Transverse colon (tissue), 4 donors: ENCODE measurements at places on chromosomes 5 and 9.
A peak's percentile ranks its signal among the peaks of the same experiment; 100 is the strongest.

DNA sequence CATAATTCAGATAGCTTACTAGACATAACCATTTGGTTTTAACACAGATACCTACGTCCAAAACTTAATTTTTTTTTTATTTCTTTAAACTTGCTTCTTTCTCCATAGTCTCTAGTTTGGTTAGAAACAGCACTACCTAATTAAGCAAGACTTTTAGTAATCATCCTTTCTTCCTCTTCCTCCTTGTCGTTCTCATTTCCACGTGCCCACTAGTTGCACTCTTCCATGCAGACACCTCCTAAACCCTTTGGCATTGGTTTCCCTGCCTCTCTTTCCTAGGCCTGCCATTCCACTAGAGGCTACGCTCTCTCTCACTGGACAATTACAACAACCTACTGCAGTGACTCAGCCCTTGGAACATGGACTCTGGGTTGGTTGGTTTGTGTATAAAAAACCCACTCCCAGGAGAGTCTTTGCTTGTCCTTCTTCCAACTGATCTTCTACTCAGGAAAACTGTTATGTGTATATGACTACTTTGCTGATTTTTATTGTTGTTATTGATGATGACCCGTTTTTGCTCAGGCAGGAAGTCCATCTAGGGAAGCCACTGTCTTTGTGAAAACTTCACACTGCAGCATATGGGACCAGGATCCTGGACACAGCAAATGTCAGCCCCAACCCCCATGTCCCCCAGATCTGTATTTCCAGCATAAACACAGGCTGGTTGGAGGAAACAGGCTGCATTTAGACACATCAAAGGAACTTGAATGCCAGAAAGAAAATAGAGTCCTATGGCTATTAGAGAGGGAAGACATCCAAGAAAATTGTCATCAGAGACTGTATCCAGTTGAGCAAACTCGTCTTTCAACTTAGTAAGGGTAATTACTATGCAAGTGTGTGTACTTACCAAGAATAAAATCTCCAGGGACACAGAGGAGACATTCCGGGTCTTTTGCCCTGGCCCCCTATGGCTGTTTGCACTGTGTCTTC lies 503.2 kb downstream of the GADD45G start:
- no peak for DNase-seq

DNA sequence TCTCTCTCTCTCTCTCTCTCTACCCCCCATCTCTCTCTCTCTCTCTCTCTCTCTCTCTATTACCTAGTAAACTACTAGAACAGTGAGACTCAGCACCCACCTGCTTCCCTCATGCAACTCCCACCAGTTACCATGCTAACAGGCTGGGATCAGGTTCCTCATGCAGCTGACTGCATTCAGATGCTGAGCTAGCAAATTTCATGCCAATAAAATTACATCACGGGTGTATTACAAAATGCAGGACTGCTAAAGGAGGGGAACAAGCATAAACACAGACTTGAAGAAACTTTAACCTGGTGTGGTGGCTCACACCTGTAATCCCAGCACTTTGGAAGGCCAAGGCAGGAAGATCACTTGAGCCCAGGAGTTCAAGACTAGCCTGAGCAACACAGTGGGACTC lies 76.0 kb downstream of the CEMIP2 start:
- DNase-seq: no peak

DNA sequence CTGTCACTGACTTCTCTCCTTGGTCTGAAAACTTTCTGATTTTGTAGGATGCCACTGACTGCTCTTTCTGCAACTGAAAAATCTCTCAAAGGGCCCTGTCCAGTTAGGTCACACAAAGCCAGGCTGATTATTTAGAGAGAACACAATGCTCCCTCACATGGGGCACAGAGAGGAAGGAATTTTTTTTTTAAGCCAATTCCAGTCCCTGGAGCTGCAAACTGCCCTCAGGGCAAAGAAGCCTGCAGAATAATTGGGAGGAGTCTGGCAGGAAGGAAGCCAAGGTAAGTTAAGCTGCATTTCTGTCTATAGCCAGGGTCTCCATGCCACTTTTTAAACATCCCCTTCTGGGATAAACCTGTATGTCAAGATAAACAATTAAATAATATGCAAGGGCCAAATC lies 305.5 kb downstream of the ZSWIM6 start:
- DNase-seq: no peak

GRCh38 chr9:93900971-93901861 lies 53.9 kb downstream of the BARX1 start:
- peak; percentile 5 for DNase-seq

- no peak for DNase-seq
Measured at GRCh38 chr9:86488794-86489193, 134.6 kb upstream of the TUT7 start.

GRCh38 chr9:16398691-16399090 lies 471.8 kb downstream of the BNC2 start:
- DNase-seq: no peak

DNA sequence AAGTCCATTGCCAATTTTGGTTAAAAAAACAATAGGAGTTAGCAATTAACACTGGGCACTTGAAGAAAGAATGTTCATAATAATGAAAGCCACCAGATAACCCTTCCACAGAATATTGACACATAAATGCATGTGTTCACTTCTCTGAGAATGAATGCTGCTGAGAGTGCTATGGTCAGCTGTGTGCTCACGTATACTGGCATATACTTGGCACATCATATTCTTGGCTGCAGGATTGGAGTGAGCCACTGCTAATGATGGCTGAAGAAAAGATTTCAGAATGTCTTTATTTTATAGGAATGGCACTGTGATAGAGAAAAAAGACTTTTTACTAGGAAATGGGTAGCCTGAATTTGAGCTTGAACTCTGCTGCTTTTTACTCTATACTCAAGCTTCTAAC lies 46.0 kb upstream of the SMARCA2 start:
- no peak for DNase-seq

- DNase-seq: no peak
Measured at GRCh38 chr9:114467226-114467750, 38.0 kb downstream of the WHRN start.

DNA sequence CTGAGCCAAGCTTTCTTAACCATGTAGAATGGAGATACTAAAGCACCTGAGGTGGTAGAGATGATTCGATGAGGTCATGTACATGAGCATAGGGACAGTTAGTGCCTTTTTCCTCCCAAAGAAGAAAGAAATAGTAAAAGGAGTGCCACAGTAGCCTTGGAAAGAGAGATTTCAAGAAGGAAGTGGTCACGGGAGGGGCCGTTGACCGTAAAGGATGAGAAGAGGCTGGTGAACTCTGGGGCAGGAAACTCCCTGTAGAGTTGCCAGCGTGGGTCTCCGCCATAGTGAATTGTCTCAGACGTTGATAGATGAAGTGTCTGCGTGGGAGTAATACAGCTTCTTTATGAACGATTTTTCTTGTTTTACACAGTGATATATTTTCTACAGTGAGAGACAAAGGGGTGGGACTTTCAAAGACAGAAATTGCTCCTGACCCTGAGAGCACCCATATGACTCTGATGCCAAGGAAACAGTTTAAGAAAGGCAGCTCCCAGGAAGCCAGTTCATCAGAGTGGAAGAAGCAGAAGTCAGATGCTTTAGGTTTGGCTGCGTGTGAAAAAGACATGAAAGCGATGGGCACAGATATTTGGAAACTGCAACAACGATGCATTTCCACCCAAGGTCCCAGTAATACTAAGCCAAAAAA lies 41.3 kb downstream of the UGCG start:
- DNase-seq: peak; percentile 51

- no peak for DNase-seq
Measured at GRCh38 chr9:91103931-91104330, 257.8 kb downstream of the AUH start.

- no peak for DNase-seq
Measured at GRCh38 chr5:17021602-17021932, 85.5 kb upstream of the MYO10 start.

GRCh38 chr5:115551415-115551814 lies 6.8 kb upstream of the FEM1C start:
- DNase-seq: peak; percentile 57

DNA sequence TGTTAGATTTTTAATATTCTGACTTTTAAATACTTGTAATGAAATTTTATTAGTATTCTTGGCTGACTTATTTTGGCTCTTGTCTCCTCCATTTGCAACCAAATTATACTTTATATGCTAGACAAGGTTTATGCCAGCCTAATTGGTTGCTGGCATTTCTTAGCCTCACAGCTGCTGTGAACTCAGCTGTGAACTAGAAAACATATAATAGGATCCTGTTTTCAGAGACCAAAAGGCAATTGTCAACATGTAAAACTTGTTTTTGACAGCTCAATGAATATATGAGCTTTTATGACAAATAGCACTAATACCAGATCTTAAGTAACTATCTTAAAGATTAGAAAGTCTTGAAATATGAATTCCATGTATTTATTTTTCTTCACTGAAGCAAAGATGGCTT lies 25.9 kb downstream of the KIF2A start:
- DNase-seq: no peak

- DNase-seq: no peak
Measured at GRCh38 chr5:34531751-34532360, 124.3 kb upstream of the RAI14 start.

- DNase-seq: no peak
Measured at GRCh38 chr5:15326932-15327331, 173.0 kb upstream of the FBXL7 start.

DNA sequence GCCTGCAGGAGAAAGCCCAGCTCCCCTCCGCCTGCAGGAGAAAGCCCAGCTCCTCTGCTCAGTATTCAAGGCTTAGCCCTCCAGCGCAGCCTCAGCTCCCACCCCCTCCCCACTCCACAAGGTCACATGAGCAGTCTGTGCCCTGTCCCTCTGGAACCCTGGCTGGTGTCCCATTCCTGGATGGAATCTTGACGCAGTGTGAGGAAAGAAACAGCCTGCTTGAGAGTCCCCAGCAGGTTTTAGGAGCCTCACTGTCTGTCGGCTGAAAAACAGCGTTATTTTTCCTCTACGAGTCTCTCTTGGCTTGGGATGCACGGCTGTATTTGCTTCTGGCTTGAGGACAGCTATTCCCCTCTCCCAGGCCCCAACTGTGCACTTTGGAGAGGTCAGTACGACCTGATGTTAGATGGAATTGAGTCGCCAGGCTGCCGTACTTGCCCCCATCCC lies 210.1 kb upstream of the TRIM32 start:
- DNase-seq: no peak

GRCh38 chr5:169426784-169427183 lies 125.8 kb upstream of the SLIT3 start:
- no peak for DNase-seq

DNA sequence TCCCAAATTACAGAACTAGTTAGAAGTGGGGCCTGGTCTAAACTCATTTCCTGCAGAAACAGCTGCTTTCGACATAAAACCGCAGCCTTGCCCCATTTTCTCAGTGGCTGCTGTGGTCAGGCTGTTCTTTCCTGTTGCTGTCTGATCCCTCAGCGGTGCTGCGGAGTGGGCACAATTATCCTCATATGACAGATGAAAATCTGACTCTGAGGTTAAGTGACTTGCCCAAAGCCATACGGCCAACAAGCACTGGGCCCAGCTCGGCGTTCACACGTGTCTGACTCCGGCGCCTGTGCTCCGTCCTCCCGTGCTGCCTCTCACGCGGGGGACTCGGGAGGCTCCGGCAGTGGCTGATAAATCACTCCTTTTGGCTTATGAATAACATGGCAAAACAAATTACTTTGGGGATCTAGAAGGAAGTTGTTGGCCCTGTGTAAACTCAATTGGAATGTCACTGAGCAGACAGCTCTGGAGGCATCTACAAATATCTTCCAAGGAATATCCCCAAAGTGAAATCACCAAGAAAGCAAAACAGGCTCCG lies 142.6 kb upstream of the LMX1B start:
- DNase-seq: peak; percentile 77

DNA sequence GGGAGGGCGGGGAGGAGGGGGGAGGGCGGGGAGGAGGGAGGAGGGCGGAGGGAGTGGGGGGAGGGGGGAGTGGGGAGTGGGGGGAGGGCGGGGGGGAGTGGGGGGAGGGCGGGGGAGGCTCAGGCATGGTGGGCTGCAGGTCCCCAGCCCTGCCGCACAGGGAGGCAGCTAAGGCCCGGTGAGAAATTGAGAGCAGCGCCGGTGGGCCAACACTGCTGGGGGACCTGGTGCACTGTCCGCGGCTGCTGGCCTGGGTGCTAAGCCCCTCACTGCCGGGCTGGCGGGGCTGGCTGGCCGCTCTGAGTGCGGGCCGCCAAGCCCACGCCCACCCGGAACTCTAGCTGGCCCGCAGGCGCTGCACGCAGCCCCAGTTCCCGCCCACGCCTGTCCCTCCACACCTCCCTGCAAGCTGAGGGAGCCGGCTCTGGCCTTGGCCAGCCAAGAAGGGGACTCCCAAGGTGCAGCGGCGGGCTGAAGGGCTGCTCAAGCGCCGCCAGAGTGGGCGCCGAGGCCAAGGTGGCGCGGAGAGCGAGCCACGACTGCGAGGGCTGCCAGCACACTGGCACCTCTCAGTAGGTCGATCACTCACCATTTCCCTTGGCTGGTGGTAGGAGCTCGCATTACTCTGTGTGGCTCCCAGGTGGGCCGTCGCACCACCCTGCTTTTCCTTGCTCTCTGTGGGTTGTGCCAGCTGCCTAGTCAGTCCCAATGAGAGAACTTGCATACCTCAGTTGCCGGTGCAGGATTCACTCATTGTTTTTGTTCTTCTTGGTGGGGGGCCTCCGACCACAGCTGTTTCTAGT lies 160.2 kb downstream of the CNTLN start:
- no peak for DNase-seq

DNA sequence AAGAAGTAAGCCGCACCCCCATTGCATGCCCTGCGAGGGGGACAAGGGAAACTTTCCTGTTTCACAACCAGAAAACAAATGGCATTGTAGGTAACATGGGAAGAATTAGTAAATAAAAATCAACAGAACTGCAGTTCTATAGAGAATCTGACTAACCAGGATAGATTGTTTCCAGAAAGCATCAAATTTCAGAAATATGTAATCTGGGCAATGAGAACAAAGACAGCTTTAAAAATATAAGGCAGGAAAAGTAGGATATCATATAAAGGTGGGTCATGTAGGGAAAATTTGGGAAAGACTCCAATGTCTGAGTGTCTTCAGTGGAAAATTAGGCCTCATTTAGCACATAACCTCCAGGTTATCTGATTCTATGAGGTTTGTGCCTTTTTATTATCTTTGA lies 58.3 kb upstream of the RANBP6 start:
- no peak for DNase-seq

DNA sequence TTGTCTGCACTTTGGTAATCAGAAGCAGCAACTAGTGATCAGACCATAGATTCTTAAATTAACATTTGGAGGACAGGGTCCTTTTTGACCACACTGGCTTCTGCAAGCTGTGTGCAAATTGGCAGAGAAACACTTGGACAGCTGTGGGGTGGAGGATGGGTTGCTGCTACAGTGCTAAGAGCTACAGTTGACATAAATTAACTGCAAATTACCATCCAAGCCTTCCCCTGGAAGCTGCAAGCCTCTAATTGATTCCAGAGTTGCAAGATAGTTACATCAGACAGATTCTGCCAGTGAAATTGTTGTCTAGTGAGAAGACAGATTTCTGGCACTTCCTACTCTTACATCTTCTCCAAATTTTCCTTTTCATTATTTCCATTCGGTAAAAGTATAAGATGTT lies 517.7 kb downstream of the DIRAS2 start:
- no peak for DNase-seq

GRCh38 chr9:121992571-121993212 lies 100.4 kb downstream of the TTLL11 start:
- DNase-seq: peak; percentile 47
